ENCODE measurements at places on chromosomes 5 and 9.

DNA sequence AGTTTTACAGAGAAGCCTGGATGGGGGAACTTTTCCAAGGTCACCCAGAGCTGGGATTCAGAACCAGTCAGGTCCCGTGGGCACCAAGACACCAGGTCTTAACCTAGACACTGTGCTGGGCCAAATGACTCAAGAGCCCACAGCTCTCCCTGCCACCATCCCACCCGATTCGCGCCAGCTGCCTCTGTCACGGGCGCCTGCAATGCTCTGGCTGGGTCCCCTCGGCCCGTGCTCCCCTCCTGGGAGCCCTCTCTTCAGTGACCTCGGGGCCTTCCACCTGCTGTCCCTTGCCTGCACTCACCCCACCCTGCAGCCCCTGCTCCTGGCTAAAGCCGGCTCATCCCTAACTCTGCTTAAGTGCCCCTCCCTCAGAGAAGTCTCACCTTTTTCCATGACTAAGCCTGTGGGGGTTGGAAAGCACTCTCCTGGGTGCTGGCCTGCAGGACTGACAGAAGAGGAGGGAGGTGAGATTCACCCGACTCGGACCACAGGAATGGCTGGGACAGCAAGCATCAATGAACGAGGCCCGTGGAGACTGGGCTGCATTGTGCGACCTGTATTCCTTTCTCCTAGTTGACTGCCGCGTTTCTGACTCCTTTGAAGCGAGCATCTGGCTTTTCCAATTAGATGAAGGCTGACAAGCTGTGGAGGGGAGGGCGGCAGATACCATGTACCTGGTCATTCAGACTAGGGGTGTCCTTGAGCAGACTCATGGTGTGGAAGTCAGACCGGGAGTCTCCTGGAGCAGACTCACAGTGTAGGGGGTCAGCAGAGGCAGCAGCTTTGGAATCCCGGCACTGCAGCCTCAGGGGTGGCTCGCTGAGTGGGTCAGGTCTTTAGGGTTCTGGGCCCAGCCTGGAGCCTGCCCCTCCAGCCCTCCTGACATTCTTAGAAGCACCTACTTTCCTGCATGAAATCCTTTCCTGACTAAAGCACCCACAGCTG is 5.8 kb upstream of the IL4 start:
- DNase-seq = no peak

- no peak for DNase-seq
Measured at GRCh38 chr5:134502259-134502658, 23.2 kb upstream of the JADE2 start.

DNA sequence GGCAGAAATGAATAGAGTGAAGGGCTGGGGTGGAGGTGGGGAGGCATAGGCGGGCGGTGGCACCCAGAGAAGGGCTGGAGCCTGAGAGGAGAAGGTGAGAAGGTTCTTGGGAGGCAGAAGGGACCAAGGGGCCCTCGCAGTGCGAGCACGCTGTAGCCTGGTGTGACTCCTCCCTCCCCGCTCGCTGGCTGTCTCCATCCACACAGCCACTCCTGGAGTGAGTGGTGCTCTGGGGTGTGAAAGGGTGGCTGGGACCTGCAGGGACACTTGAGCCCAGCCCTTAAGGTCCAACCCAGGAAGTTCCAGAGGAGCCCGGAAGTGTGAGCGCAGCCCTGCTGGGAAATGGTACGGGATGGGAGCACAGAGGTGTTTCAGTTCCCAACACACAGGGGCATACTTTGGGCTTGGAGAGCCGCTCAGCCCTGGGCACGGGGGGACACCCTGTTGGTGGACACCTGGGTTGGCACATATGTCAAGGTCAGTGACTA is 9.3 kb upstream of the SCGB3A1 start:
- no peak for DNase-seq

GRCh38 chr9:21205204-21205603 is 1.7 kb downstream of the IFNA10 start:
- no peak for DNase-seq

Measured in RPMI7951 (cell line).